ENCODE measurements at places on chromosomes 1 and 21.

DNA sequence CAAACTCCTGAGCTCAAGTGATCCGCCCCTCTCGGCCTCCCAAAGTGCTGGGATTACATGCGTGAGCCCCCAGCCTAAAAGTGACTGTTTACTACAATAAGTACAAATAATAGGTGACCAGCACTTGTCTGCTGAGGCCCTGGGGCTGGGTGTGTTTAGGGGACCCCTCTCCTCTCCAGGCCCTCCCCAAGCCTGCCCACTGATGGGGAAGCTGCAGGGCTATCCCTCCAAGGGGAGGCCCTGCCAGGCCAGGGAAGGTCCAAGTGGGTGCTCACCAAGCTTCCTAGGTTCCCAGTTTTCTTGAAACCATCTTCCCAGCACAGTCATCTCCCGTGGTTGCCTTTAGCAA lies 60.7 kb downstream of the H3-3A start:
- no peak for DNase-seq

- peak; percentile 49 for DNase-seq
These were observed 54.6 kb upstream of the ECE1 start for GRCh38 chr1:21344750-21345443.

GRCh38 chr1:156664046-156664766 lies 13.0 kb downstream of the NES start:
- DNase-seq, result no peak

- DNase-seq, result no peak
These were observed 4.6 kb upstream of the ENAH start for GRCh38 chr1:225657462-225657989.

GRCh38 chr1:87146538-87146937 lies 182.1 kb upstream of the LMO4 start:
- DNase-seq, result no peak

GRCh38 chr1:97920276-97920831 lies 480 bp downstream of the DPYD start:
- DNase-seq, result peak; percentile 45

Data from thymus (tissue), 14 donors.